ENCODE measurements at places on chromosomes 5 and 9.

DNA sequence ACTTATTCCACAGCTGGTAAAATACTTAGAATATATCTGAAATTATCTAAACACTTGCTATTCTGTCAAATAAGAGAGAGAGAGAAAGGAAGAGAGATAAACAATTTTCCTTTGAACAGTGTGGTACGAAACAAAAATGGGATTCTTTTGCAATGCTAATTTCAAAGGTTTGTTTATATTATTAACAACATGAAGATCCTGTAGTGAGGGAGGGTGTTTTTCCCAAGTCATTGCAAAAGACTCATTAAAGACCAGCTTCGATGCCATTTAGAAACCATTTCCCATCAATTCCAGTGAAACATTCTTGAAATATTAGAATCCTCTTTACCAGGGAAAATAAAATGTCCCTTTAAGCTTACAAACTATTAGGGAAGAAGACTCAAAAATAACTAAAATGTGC lies 505.4 kb downstream of the SEMA5A start:
- no peak for DNase-seq

DNA sequence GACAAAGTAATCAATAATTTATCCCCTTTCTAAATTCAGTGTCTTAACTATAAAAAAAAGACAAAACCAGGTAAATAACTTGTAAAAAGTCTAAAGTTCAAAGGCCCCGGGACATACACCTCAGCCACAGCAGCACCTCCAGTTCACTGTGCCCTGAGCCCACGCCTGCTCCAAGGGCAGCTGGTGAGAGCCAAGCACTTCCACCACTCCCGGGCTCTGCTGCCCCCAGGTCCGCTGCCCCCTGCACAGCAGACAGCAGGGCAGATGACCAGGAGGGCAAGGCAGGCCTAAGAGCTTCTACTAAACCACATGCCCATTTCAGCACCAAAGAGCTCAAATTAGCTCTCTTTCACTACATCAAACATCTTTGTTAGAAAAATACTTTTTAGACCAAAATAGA lies 91.9 kb downstream of the CAMSAP1 start:
- no peak for DNase-seq

DNA sequence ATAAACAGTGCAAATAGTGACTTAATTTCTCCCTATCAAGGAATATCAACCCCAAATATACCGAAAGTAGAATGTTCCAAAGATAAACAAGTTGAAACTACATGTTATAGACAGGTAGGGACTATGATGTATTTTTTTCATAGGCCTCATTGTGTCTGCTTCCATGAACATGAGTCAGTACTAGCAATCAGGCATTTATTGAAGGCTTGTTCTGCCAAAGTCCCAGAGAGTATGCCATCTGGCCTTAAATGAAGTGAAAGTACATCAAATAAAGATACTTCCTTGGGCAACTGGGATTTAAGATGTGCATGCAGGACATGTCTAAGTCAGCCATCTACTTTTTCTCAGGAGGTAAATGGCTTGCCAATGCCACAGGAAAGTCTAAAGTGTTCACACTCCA lies 6.5 kb downstream of the GHR start:
- DNase-seq, result no peak

GRCh38 chr5:51488803-51489642 lies 105.8 kb downstream of the ISL1 start:
- DNase-seq, result no peak

- no peak for DNase-seq
Measured at GRCh38 chr9:133680250-133680975, 44.2 kb downstream of the DBH start.

DNA sequence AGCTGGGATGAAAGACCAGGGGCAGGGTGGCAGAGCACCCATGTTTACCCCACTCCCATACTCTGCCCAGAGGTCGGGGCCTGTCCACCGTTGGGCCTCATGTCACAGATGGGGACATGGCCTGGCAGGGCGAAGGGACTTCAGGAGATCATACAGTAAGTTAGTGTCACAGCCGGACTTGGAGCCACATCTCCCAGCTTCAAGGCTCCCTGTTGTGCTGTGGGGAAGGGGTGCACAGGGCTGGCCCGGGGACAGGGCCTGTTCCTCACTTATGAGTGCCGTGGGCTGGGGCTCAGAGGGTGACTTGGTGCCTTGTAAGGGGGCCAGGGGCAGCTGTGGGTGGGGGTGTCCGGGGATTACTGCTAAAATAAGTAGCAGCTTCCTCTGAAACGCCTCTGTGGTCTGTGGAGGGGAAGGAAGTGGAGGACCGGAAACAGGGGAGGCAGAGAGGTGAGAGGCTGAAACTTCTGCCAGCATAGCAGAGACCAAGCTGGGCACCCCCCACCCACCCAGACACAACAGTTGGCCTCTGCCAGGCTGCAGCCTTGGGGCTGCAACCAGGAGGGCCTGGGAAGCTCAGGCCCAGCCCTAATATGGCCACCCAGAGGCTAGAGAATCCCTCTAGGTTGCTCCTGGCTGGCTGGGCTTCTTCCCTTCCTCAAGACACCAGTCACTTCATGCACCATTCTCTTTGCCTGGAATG lies 41.1 kb upstream of the NEK6 start:
- peak; percentile 45 for DNase-seq

- no peak for DNase-seq
Measured at GRCh38 chr9:135790850-135791249, 88.9 kb downstream of the KCNT1 start.

All from CD4-positive, alpha-beta T cell treated with Interleukin-6 at 100 ng/mL for 8 hours (primary cell).